ENCODE measurements at places on chromosomes 4 and X.

DNA sequence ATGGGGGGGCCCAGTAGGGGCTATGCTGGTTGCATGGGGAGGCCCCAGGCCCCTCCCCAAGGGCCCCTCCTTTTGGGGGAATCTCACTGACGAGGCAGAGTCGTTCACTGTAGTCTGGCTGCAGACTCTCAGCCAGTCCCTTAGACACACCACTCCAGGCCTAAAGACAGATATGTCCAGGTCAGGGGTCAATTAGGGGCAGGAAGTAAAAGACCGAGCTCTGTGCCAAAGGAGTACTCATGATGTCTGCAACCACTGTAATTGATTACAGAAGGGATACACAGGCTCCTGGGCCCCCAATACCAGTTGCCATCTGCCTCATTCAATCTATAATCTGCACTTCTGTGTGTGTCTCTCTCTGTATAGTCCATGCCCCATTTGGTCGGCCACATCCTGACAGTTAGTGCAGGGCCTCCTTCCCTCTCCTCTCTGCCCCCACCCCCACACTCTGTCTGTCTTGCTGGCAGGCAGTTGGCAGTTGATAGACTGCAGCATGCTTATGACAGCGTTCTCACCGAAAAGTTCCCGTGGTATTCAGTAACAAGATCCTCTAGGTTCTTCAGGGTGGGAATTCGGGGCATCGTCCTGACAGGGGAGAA, 1.3 kb upstream of the CXorf65 start:
- DNase-seq: no peak

DNA sequence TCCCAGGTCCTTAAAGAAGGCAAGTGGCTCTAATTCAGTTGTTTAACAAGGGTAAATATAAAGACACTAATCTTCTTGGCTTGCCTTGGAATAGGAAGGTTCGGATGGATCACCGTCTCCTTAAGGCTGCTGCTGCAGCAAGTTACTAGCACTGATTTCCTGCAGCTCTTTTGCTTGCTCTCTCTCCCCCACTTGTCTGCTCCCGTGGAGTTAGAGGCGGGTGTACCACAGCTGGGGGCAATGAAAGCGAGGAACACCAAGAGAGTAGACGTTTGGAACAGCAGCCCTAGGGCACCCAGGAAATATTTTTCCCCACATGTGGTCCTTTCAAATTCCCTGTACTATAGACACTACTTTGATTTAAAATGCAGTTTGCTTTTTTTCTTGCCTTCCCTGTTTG, 202.2 kb downstream of the SH2D1A start:
- DNase-seq: no peak

- DNase-seq: no peak
These were observed 17.8 kb downstream of the HSD17B13 start for GRCh38 chr4:87304745-87305432.

DNA sequence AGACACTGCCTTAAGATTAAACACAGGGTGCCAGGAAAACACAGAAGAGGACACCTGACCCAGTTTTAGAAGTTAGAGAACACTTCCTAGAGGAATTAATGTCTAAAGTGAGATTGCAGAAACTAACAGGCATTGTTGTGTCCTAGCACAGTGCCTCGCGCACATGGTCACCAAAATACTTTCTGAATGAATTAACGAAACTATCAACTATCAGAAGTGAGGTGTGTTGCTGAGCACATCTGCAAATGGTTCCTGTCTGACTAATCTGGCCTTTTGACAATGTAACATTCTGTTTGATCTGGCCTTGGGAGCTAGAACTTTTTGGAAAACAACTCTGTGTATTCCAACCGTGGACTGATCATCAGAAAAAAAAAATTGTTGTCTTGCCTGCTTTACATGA, 556.8 kb upstream of the LCORL start:
- DNase-seq: no peak

DNA sequence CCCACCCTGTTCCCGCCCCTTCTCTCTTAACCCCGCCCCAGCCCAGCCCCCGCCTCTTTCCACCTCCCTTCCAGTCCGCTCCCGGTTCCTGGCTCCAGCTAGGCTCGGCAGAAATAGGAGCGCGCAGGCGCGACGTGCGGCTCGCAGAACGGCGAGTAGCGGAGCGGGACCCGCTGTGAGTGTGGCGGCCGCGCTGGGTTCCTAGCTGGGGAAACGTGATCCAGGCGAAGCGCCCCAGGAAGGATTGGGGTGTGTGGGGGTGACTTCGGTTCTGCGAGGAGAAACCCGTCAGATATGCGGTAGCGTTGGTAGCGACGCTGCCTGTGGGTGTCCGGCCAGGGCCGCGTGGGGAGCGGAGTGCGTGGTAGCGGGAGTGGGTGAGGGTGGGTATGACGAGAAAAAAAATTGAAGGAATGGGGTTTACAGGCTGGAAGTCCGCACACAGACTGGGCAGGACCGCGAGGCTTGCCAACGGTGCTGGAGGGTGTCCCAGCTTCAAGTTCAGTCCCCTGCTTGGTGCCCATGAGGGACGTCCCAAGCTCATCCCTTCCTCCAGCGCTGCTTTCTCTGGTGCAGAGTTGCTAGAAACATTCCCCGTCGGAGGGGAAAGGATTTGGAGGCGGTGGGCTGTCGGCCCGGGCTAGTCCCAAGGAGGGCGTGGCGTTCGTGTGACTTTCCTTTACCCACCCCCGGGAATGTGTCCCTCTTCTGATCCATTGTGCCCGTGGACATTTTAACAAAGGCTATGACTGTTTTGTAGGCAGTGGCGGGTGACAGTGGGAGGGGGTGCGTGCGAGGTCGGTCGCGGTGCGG, at the start of gene PRRG1:
Gene PRRG1, plus strand, starts transcription at position 144 of the 813 bp plus-strand sequence. CDS start 56,886 bp downstream, outside the sequence.
- DNase-seq: peak; percentile 50

- no peak for DNase-seq
These were observed 985 bp upstream of the CXCL11 start for GRCh38 chr4:76036855-76037254.

DNA sequence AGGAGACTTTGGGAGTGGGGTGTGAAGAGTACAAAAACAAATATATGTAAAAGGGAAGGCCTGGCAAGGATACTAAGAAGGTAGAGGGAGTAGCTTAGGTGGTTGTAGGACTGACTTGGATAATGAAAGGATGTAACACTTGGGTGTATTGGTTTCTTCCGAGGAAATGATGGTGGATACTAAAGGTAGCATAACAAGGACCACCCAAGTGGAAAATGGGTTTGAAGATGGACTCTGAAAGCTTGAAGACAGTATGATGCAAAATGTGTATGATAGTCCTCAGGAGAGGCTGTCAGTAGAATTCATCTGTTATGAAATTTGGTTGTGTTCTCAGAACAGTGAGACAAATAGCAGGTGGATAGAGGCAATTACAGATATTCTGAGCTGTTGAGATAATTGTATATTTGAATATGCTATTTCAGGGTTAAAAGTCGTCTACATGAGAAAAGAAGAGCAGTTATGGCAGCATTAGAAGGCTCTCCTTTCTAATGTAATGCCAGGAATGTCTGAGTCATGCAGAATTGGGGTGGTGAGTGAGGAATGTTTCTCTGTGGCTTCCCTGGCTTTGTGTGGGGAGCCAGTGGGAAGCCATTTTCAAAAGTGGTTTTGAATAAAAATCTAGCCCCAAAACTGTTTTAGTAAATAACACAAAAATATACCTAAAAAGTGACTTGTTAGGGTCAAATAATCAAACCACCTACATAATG, 75.6 kb downstream of the FHIP1A start:
- DNase-seq: peak; percentile 54

GRCh38 chrX:118655561-118656246, 71.7 kb upstream of the IL13RA1 start:
- no peak for DNase-seq

DNA sequence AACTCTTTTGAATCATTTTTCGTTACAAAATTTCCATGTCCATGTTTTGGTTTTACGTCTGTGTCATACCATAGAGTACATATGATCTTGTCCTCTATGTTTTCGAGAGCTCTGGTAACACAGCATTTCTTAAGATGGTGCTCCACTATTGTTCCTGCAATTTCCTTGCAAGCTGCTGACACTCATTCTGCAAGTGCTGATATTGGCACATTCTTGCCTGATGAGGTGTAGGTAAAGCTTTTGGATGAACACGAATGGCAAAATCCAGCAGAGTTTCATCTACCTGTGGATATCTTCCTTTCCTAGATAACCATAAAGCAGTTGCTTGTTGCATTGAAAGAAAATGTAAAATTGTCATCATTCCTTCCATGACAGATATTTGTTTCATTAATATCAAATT, 41.3 kb downstream of the MAGEB17 start:
- no peak for DNase-seq

GRCh38 chrX:73447311-73447794, 500 bp downstream of the CDX4 start:
- DNase-seq: no peak

- peak; percentile 48 for DNase-seq
These were observed 2.2 kb upstream of the MID2 start for GRCh38 chrX:107823456-107823855.

GRCh38 chr4:681736-682451, 7.1 kb downstream of the SLC49A3 start:
- no peak for DNase-seq

- no peak for DNase-seq
These were observed 50.1 kb downstream of the RHOH start for GRCh38 chr4:40246938-40247337.

DNA sequence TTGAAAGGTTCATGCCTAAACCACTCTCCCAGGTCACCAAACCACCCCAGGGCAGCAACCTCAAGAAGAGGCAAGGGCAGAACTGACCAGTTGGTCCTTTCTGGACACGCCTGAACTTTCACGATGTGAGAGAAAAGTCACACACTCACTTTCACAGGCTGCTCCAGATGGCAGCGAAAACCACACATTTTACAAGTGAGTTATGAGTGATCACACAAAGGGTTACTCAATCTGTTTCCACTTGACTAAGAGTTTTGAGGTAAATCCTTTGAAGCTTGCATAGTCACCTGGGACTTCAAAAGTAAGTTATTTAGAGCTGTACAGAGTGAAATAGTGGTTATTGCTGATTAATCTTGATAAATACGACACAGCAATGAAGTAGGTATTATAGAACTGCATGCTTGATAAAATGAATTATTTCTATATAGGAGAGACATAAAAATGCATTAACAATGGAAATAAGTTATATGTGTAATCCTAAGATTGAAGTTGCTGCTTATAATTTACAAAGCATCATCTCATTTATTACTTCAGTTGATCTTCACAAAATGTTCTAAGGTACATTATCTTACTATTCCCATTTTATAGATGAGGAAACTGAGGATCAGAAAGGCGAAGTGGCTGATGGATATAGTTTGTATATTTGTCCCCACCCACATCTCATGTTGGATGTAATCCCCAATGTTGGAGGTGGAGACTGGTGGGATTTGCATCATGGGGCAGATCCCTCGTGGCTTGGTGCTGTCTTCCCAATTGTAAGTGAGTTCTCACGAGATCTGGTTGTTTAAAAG, 103.0 kb upstream of the KLF3 start:
- DNase-seq: no peak

GRCh38 chrX:81231476-81231875, 29.6 kb downstream of the SH3BGRL start:
- no peak for DNase-seq

DNA sequence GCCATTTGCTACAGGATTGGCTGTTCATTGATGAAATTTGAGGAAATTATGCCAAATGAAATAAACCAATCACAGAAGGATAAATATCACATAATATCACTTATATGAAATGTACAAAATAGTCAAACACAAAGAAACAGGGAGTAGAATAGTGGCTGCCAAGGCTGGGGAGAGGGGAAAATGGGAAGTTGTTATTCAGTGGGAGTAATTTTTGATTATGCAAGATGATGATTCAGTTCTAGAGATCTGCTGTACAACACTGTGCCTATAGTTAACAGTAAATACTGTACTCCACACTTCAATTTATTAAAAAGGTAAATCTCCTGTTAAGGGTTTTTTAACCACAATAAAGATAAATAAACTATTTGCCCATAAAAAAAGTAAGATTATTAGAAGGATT, 101.1 kb downstream of the TMA16 start:
- DNase-seq: no peak

DNA sequence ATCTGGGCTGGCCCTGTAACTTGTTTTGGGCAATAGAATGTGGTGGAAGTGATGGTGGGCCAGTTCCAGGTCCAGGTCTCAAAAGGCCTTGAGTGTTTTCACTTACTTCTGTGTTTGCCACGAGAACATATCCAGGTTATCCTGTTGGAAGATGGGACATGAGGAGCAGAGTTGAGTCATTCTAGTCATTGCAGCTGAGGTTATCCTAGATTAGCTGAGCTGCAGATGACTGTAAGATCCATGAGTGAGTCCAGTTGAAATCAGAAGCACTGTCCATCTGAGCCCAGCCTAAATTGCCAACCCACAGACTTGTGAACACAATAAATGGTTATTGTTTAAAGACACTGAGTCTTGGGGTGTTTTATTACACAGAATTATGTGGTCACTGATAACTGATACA, 45.3 kb upstream of the RPS6KA3 start:
- DNase-seq: no peak

GRCh38 chr4:108766058-108766457, 3.2 kb upstream of the ETNPPL start:
- no peak for DNase-seq

DNA sequence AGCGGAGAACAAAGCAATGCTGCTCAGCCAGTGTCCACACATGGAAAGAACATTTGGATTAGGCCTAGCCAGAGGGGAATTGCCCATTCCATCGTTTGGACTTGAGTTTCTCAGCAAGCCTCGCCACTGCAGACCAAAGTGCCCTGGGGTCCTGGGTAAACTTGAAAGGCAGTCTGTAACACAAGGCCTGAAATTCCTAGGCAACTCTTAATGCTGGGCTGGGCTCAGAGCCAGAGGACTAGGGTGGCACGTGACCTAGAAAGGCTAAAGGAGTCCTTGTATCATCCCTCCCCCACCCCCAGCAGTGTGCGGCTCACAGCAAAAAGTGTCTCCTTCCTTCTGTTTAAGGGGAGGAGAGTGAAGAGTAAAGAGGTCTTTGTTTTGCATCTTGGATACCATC, 210.4 kb upstream of the ARX start:
- no peak for DNase-seq

DNA sequence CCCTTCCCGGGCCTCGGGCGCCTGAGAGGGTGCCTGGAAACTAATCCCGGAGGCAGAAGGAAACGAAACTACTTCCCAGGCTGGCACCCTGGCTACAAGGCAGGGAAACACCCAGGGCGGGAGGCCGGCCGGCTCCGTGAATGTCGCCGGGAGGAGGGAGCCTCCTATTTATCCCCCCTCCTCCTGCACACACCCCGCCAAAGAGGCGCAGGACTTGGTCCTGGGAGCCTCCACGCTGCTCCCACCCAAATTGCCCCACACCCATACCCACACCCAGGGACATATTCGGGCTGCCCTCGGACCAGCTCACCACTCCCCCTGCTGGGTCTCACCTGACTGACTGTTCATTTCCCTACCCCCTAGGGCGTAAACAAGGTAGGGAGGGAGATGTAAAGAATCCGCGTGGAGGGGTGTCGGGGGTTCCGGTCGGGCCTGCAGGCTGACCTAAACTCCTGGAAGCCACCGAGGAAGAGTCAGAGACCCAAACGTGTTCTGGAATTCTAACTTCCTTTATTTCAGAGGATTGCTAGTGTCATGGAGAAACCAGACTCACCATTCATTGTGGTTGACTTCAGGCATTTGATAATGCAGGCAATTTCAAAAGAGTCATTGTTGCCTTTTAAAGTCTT, at the start of gene BTC:
Gene BTC, minus strand, starts transcription at position 142 of the 629 bp plus-strand sequence. CDS start 198 bp downstream, outside the sequence.
- no peak for DNase-seq

GRCh38 chrX:143472347-143472938, 44.8 kb downstream of the SPANXN3 start:
- peak; percentile 4 for DNase-seq

Measured in skeletal muscle cell (primary cell).